Anterior cingulate cortex (tissue), 58 donors: ENCODE measurements at places on chromosomes 6 and 20.

GRCh38 chr20:51972056-51972455 lies 169.7 kb upstream of the SALL4 start:
- DNase-seq, result no peak

DNA sequence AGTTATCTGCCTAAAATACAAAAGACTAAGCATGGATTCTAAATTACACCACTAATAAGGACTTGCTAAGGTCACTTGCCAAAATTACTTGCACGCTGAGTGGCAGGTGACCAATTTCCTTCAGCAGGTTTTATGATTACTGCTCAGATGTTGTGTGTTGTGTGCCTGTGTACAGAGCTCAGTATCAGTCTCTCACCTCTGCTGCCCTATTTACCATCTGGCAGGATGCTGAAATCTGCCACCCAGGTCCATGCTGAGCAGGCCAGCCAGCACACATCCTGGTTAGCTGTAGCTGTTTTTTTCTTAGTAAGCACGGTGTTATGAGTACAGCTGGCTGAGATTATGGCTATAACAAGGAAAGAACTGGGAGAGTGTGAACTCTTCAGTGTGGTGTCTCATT lies 34.0 kb downstream of the ELOVL4 start:
- no peak for DNase-seq

GRCh38 chr6:13026557-13026956 lies 301.8 kb downstream of the TBC1D7 start:
- no peak for DNase-seq

DNA sequence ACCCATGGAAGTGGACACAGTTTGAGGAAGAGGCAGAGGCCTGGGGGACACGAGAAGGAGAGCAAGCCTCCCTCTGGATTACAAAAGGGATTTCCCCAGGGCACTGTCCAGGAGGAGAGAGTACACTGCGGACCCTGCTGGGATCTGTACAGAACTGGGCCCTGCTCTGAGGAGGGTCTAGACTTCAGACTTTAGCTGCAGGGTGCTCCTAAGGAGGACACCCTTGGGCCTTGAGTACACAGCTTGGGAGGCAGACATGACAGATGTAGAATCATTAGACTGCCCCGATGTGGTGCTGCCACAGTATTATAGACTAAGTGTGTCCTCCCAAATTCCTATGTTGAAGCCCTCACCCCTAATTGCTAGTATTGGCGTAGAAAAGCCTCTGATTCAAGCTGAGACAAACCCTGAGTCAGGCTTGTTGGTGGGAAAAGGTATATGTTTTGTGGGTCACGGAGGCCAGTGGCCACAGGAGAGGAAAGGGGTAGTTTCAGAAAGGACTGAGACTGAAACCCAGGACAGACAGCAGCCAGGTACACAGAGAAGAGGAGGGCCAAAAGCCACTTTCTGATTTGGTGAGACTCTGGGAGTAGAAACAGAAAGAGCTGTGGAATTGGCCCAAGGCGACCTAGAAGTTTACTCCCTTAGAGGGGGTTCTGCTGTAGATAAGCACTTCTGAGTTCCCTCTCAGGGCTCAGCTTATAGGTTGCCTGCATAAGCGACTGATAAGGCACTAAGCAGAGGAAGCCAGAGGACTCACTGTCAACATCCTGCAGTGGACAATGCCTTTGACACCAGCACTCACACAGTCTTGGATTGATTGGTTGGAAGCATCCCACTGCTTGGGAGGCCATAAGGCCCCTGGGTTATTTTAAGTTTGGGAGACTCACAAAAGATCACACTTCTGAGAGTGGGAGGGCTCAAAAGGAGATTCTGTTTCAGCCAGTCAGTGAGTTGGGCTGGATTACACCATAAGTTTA lies 16.5 kb upstream of the SH3BGRL2 start:
- no peak for DNase-seq

DNA sequence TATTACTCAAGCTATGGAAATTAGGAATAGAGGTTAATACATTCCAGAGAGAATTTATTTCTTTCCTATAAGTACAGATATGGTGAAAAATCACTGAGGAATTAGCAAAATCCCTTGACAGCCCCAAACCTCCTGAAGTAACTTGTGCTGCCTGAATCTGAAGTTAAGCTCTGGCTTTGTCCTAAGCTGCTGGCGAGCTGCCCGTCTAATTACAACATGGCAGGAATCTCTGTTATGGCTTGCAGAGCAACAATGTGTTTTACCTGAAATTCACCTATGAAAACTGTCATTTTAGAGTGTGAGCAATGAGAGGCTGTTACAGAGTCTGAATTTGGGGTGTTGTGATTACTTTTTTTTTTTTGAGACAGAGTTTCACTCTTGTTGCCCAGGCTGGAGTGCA lies 22.5 kb upstream of the IYD start:
- no peak for DNase-seq

GRCh38 chr20:13494019-13494418 lies 144.7 kb downstream of the TASP1 start:
- no peak for DNase-seq

DNA sequence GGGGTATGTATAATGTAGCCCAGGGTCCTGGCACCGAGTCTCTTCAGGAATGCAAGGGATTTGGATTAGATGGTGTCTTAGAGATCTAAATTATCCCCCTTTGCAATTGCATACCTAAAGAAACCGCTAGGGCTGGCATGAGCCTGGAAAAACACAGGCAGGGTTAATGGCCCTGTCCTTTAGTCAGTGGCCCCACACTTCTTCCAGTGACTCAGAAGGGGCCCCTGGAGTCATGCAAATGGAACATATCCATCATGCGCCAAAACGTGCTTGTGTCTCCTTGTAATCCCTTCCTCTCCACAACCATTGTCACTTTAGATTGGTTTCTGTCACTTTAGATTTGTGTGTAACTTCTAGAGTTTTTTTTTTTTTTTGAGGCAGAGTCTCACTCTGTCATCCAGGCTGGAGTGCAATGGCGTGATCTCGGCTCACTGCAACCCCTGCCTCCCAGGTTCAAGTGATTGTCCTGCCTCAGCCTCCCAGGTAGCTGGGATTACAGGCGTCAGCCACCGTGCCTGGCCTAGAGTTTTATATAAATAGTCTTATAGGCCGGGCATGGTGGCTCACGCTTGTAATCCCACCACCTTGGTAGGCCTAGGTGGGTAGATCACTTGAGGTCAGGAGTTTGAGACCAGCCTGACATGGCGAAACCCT lies 8.7 kb upstream of the MYBL2 start:
- no peak for DNase-seq

- no peak for DNase-seq
Observed at GRCh38 chr20:34529742-34530141, 13.5 kb downstream of the DYNLRB1 start.

DNA sequence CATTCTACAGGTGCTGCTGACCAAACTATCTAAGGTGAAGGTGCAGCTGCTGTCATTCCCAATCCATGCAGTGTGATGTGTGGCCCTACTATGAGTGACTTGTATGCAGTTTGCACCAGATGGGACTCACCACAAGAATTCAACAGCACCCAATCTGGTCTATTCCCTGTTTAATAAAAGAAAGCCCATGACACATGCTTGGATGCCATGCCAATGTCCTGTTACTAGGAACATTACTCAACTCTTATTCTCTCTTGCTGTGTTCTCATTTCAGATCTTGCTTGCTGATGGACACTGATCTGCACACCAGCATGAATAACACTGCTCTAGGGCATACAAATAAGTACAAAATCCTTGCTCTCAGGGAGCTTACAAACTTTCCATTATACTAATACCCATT lies 221.6 kb upstream of the CDYL start:
- no peak for DNase-seq

- DNase-seq, result no peak
Observed at GRCh38 chr6:134932098-134932497, 17.8 kb downstream of the ALDH8A1 start.
